ENCODE measurements at places on chromosomes 11 and 22.

- DNase-seq = no peak
Observed at GRCh38 chr11:65411681-65412070, 10.9 kb upstream of the NEAT1 start.

DNA sequence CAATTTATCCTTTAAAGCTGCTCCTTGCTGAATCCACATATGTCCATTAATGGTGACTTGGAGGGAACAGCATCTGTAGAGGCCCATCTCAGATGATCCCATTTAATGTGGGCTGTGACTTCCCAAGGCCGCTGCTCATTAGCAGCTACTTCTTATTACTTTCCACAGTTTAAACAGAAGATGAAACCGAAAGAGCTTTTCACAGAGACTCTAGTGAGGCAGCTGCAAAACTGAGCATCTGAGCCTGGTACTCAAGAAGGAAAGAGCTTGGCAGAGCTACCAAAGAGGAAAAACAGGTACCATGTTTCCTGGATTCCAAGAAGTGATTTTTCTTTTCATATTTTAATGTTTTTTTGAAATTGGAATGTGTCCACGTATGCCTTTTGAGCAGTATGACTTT, 110.5 kb upstream of the NARS2 start:
- no peak for DNase-seq

DNA sequence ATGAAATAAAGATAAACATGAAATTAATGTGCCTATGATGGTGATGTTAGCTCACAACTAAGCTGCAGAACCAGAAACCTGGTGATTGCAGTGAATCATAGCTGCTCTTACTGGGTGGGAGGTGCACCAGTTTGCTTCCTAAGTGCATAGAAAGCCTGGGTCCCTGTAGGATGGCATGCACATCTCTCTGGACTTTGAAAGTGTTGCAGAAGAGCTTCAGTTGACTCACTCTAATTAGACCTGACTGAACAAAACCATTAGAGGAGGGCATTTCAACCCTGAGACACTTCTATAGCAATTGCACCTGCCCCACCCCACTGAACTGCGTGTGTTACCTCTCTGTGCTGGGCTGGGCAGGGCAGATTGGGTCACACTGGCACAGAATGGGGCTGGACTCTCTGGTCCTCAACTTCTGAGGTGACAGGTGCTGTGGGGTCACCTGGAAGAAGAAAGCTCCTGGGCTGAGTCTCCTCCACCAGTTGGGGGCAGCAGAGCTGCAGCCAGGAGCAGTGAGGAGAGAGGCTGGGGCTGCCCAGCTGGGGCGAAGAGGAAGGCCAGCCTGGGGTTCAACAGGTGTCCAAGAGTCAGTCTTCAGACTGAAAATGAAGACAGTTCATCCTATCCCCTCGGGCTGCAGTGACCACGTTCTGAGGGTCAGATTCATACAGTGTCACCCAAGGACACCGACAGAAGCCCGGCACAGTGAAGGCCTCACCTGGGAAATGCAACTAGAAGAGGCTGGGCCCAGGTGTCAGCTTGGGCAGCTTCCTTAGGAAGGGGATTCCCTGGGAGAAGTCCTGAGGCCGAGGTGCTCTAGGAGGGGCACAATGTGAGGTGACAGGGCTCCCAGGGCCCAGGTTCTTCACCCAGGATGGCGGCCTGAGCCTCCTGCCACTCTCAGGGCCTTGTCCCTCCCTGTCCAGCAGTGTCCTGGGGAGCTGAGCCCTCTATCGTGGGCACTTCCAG, 58.1 kb downstream of the GGTLC2 start:
- DNase-seq = no peak

DNA sequence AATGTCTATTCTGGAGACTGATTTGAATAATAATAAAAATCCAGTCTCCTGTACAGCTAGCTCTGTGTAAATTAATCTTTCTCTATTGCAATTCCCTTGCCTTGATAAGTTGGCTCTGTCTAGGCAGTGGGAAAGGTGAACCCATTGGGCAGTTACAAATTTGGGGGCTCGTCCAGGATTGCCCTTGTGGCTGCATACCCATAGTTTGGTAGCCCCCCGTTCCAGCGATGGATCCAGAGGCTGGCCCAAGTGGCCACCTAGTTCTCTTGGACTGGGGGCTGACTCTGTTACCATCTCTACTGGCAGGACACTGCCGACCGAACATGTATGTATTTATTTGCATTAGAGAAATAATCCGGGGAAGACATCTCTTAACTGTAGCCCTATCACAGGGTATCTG, 326.2 kb upstream of the PDGFD start:
- DNase-seq = no peak

- no peak for DNase-seq
Observed at GRCh38 chr11:68364581-68364980, 52.2 kb downstream of the LRP5 start.
